ENCODE measurements at places on chromosomes 12 and 14. TPM values are rescaled to one million over a fixed set of nuclear protein-coding genes. Genes with fewer than 3 reads are reported as not detected.

Gene SLC6A12
- 13.2 TPM for polyA plus RNA-seq

Gene BAZ1A
- polyA plus RNA-seq, result 26.1 TPM

Gene LALBA
- polyA plus RNA-seq, result not detected

Gene LRFN5
- 12.2 TPM for polyA plus RNA-seq

Gene VPS37B
- 21.1 TPM for polyA plus RNA-seq

Gene GLT8D2
- 15.5 TPM for polyA plus RNA-seq

GRCh38 chr12:7624478-7624877 lies 41.2 kb downstream of the APOBEC1 start:
- no peak for DNase-seq

DNA sequence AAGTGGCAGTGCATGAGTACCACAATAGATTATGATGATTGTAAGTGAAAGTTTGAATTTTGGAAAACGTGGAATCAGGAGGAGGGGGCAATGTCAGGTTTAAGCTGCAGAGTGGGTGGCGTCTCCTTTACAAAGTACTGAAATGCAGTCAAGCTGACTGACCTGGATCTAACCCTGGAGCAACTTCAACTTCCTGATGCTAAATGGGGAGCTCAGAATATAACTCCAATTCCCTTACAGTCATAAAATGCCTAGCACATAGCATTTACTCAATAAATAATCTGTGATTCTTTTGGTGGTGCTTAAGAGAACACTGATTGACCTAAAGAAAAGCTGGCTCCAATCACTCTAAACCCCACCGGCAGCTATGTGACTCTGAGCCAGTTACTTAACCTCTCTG lies 38.5 kb downstream of the CCDC60 start:
- DNase-seq, result no peak

DNA sequence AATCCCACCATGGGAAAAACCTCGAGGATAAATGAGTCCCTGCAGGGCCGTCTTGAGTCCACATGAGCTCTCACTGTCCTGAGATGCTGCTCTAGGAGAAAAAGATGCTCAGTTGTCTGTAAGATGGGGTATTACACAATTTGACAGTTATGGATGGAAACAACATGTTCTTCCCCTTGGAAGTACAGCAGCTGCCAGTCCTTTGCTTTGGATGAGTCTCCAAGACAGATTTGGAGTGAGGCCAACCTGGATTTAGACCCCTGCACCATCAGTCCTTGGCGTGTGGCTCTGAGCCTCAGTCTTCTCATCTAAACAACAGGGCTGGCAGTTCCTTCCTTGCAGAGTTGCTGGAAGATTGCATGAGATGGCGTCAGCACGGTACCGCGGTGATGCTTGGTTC lies 309.1 kb upstream of the FKBP4 start:
- no peak for DNase-seq

GRCh38 chr12:1435456-1435855 lies 158.9 kb downstream of the FBXL14 start:
- no peak for DNase-seq

DNA sequence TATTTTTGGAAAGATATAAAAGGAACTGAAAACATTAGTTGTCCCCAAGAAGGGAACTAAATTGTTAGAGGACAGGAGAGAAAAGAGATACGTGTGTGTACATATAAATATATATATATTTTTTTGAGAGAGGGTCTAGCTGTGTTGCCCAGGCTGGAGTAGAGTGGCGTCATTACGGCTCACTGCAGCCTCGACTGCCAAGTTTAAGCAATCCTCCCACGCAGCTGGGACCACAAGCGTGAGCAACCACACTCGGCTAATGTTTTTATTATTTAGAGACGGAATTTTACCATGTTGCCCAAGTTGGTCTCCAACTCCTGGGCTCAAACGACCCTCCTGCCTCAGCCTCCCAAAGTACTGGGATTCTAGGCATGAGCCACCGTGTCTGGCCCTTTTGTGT lies 16.2 kb upstream of the NOP2 start:
- no peak for DNase-seq

- DNase-seq, result no peak
These were observed 9.1 kb downstream of the FAM181A start for GRCh38 chr14:93936245-93936644.

- no peak for DNase-seq
These were observed 61.2 kb downstream of the NOC4L start for GRCh38 chr12:132205271-132206045.

DNA sequence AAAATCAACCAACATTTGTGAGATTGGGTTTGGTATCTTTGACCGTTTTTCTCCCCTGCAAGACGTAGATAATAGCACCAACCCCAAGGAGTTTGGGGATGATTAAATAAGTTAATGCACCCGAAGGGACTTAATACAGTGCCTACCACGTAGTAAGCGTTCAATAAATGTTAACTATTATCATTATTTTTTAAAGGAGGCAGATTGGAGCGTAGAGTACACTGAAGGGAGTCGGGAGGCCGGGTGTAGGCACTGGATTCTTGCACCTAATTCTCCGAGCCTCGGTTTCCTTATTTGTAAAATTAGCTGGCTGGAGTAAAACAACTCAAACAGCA lies 367 bp upstream of the FRS2 start:
- no peak for DNase-seq

DNA sequence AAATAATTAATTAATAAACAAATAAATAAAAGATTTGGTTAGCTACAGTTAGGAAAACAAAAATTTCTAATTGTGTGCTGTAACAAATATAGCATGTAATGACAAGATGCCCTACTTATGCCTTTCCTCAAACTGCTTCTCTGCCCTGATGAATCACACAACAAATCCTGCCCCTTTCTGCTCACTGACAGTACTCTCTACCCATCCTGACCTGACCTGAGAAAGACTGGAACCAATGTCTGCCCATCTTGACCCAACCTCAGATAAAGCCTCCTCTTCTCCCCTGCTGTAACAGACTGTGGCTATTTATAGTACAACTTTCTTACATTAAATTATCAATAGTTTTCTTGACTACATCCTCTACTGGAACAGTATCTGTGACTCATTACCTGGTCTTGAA lies 43.7 kb downstream of the PPP1R13B start:
- DNase-seq, result no peak

- no peak for DNase-seq
These were observed 63.4 kb upstream of the IGF1 start for GRCh38 chr12:102543494-102544485.

- DNase-seq, result no peak
These were observed 29.3 kb upstream of the RIN3 start for GRCh38 chr14:92484132-92484823.

GRCh38 chr12:117042862-117043261 lies 56.4 kb downstream of the TESC start:
- no peak for DNase-seq

GRCh38 chr12:916240-916639 lies 33.3 kb downstream of the RAD52 start:
- DNase-seq, result no peak

GRCh38 chr12:24414480-24414879 lies 465.0 kb upstream of the SOX5 start:
- no peak for DNase-seq

- DNase-seq, result no peak
These were observed 52.9 kb downstream of the SVOP start for GRCh38 chr12:108967869-108968540.

DNA sequence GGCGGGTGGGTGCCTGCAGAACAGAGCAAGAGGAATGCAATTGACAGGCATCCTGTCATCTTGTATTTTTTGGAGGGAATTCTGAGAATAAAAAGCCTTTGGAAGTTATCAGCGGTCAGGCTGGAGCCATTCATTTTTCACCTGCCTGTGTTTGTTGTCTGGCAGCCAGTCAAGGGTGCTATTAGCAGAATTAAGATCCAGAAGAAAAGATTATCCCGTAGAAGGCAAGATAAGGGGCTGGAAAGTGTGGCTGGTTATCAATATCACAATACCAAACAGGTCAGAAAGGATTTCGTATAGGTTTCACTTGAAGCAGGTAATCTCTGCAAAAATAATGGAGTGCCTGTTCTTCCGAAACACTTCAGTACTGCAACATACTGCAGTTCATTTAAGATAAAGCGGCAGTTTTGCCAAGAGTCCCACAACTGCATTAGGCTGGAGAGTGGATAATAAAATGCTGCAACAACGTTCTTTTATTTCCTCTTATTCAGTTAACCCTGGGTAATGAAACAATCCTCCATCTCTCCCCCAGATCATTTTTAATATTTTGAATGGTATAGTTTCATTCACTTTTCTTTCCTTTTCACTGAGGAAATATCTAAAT lies 171.2 kb upstream of the CDKN3 start:
- DNase-seq, result no peak

DNA sequence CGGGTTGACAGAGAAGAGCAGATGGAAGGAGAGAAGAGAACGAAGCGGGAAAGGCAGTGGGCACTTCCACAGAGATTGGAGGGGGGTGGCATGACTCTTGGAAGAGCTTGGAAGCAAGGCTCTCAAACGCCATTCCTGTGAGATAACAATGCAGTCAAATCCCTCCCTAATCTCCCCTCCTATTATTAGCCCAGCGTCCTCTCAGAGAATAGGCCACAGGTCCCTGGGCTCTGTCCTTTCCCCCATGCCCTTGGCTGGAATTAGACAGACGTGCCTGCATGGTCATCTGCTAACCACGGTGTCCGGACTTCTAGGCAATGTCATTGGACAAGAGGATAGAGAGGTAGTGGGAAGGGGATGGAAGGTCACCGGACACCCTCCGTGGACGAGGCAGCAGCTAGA lies 8.0 kb upstream of the MYH7 start:
- DNase-seq, result no peak
